ENCODE measurements at places on chromosomes 6 and 20.

- no peak for DNase-seq
These were observed 14.4 kb downstream of the KPNA5 start for GRCh38 chr6:116695401-116695800.

GRCh38 chr6:170035901-170036304 is 255.0 kb downstream of the DLL1 start:
- peak; percentile 30 for DNase-seq

GRCh38 chr20:34015401-34016335 is 22.0 kb downstream of the RALY start:
- no peak for DNase-seq

DNA sequence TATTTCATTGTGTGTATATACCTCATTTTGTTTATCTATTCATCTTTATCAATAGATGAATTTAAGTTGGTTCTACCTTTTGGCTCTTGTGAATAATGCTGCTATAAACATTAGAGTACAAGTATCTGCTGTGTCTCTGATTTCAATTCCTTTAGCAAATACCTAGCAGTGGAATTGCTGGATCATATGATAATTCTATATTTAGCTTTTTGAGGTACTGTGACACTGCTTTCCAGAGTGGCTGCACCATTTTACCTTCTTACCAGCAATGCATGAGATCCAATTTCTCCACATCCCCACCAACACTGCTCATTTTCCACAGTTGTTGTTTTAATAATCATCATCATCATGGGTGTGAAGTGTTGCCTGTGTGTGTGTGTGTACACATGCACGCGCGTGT is 182.3 kb downstream of the MBOAT1 start:
- no peak for DNase-seq

GRCh38 chr20:10076126-10077080 is 41.6 kb downstream of the ANKEF1 start:
- DNase-seq = no peak

DNA sequence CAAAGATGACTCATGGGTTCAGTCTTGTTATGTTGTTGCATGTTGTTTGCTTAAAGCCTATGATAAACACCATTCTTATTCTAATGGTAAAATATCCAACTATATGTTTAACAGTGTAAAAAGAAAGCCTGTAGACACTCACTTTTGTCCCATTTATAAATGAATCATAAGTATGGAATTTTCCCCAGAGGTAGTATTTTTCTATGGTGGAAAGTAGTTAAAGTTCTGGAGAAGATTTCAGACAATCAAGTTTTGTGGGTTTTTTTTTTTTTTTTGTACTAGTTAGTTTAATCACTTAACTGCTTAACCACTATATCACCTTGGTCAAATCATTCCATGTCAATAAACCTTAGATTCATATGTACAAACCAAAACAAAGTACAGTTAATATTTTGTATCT is 35.8 kb downstream of the PTCHD4 start:
- no peak for DNase-seq

DNA sequence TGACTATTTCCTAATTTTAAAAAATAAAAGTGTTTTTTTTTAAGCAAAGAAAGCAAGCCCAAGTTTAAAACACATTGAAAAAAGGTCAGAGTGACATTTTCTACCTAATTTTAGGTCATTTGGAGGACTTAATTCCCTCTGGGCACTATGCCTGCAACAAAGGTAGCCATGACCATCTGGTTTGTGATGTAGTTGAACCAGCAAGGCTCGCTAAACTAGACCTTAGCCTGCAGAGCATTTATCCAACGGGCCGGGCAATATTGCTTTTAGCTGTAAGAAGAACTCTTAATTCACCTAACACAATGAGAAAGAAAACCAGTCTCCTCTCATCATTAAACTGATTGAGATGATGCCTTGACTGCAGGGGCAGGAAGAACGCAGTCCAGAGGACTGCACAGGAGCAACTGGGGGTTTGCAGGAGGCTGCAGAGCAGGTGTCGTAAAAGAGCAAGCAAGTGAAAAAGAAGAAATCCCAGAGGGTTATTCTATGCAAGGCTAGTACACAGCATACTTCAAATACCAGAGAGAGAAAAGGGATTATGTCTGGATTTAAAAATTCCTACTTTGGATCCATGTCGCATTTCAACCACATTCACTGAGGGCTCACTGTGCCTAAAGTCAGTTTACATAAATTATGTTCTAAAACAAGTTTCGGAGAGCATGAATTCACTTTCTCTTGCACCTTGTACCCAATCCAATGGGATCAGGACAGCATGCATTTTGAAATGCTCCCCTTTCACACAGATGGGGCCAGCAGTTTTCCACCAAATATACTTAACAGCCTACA is 12.8 kb downstream of the TRAF3IP2 start:
- no peak for DNase-seq

DNA sequence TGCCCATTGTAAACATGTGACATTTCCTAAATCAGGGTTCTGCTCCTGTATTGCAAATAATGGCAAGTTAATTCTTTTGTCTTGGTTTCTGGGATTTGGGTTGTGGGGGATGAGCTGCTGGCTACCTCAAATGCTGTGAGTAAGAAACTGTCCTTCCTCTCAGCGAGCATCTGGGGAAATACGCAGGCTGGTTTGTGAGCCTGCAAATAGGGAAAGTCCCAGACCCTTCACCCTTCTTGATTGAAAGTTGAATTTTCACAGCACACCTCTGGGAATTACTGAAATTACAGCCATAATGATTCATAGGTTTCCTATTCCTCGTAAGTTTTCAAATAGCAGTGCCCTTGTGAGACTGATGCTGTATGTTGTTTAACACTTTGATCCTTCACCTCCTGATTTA is 138.1 kb downstream of the TBXT start:
- DNase-seq = no peak

DNA sequence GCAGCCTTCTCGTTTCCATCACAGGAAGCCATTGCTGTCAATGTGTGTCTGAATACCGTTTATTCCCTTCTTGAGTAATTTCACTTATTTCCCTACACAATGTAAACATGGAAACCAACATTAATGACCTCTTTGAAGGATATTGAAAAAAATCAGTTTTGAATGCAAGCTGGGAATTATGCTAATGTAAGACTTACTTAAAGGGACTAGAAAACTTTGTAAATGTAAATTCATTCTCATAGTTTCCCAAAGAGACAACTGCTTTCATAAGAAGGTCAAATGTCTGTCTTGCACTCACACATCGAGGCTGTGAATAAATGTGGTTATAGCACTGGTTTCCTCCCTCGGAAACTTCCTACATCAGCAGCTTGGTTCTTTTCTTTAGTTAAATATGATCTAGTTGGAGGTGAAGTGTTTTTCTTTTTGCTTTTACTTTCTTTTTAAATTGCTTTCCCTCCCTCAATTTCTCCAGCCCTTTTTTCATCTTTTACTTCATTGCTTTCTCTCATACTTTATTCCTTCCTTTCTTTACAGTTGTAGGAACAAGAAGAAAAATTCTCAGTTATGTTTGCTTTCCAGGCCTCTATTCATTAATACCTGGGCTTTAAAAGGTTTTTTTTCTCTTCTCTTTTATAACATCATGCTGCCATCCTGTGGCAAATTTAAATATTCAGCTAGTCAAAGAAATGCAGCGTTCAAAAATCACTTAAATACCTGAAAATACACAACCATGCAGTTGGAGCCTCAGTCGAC is 108.3 kb downstream of the TNFAIP3 start:
- DNase-seq = no peak

DNA sequence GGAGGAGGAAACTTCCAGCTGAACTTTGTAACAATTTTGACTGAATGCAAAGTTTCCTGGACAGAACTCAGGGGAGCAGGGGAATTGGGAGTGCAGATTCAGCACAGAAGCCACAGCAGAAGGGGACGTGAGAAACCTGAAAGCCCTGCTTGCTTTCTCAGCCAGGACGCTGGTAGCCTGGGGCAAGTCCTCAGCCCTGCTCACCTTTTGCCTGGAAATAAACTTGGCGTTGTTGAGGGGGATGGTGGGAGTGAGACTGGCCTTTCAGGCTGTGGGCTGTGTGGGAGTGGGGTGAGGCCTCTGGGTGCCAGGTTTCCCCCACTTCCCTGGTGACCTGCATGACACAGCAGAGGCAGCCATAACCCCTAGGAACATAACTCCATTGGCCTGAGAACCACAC is 238.1 kb upstream of the HS3ST5 start:
- no peak for DNase-seq

DNA sequence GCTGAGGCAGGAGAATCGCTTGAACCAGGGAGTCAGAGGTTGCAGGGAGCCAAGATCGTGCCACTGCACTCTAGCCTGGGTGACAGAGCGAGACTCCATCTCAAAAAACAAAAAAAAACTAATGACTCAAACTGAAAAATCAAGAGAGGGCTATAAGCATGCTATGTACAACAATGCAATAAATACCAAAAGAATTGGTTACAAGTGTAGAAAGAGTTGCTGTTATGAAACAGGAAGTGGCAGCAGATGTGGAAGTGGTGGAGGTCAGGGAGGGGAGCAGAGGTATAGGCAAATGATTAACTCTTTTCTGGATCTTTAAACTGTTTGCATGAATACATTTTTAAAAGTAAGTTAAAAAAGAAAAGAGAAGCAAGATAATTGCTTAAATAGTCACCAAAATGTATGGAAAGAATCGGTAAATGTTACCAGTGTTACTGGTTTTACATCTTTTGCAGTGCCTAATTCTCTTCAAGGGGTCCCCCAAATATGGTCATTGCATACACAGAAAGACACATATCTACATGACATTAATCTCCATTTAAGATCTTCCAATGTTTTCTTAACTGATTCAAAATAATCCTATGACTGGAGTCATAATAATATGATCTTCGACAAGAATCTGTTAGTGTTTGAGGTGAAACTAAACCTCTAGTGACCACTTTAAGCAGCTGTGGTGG is 15.0 kb downstream of the CALHM6 start:
- no peak for DNase-seq

- no peak for DNase-seq
These were observed 78.0 kb downstream of the RWDD2A start for GRCh38 chr6:83270971-83271719.

DNA sequence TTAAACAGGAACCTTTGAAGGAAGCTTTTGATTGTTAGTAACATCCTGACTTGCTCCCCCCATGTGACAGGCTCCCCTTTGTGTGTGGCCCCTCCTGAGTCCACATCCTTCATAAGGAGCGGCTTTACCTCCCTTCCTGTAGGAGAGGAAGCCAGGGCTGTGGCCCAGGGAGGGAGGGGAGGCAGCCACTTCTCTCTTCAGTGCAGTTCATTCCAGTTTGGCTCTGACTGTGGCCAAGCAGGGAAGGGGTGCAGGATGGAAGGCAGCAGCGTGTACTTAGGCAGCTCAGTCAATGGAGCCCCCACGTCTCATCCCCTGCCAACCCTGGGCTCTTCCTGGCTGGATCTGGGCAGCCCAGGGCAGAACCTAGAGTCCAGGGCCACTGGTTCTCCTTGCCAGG is 295.2 kb downstream of the QKI start:
- no peak for DNase-seq

- DNase-seq = no peak
These were observed 65.0 kb downstream of the ZFAND3 start for GRCh38 chr6:37884548-37884947.

GRCh38 chr20:677957-678356 is 2.4 kb upstream of the SCRT2 start:
- no peak for DNase-seq

GRCh38 chr6:131572686-131573415 is at the start of gene ARG1:
TSS of gene ARG1 (plus strand) at chr6:131573226. CDS start at chr6:131573283, 57 bp downstream.
- DNase-seq = no peak

DNA sequence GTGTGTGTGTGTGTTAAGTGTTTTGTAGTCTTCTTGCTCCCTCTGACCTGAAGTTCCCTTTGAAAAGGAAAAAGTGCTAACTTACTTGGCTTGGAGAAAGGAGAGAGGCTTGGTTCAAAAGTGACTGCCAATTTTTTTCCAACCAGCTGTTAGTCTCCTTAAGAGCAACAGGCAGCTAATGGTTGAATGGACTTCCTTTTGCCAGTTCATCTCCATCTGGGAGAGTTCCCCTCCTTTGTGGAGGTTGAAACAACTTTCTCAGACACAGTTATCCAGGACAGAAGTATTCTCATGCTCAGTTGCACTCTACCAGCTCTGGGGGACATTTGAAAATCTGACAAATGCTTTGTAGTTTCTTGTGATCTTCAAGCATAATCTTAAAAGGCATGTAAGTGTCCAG is 4.5 kb downstream of the RIPOR2 start:
- DNase-seq = no peak

DNA sequence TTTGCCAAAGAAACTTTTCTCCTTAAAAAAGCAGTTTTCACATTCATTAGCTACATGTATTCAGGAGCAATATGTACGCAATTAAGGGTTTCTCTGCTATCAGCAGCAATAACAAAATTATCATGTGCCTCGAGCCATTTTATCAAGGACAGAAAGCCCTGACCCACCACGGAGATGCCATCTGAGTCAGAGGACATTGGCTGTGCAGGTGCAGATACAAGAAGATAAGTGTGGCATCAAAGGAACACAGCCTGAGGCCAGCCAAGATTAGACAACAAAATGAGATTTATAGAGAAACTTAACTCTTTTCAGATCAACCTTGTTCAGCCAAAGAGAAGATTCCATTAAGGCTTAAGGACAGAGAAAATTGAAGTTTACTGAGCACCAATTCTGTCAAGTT is 115.2 kb upstream of the LGSN start:
- DNase-seq = no peak

DNA sequence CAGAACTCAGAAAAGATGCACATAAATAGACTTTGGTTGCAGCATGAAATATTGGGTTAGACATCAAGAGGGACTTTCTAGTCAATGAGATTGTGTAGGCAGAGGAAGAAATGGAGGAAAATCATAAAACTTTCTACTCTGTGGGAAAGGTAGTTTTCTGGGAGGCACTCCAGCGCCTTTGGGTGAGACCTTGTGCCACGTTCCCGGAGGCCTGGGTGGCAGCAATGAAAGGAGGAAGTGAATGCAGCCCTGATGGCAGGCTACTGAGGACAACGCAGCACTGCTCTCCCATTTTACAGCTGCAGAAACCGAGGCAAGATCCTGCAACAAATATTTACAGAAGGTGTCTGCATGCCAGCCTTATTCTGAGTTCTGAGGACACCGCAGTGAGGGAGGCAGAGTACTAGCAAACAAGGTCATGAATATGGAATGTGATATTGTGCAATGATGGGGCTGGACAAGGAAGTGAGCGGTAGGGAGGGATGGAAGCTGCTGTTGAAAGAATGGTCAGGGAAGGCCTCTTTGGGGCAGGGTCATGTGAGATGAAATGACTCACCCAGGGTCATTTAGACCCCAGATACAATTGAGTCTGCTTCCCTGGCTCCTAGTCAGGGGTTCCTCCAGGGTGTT is 159.1 kb downstream of the TFAP2C start:
- no peak for DNase-seq

- no peak for DNase-seq
These were observed 22.5 kb upstream of the TAGAP start for GRCh38 chr6:159067334-159067733.

DNA sequence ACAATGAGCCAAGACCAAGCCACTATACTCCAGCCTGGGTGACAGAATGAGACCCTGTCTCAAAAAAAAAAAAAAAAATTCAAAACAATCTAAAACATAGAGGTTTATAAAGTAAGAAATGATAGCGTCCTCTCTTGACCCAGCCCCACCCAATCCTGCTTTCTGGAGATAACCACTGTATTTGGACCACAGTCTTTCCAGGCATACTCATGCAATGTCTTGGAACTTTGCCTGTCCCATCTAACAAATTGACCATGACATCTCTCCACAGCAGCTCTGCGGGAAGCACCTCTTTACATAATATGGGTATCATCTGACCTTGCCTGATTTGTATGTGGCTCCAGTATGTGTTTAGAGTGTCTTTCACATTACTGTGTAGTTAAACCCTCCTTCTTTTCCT is 9.1 kb upstream of the SHLD1 start:
- no peak for DNase-seq

- DNase-seq = no peak
These were observed 46.8 kb downstream of the EPM2A start for GRCh38 chr6:145688493-145688905.
